Stimulated activated CD8-positive, alpha-beta memory T cell treated with anti-CD3 and anti-CD28 coated beads, Interleukin-2, amount 100 ng/mL, for 48 hours (primary cell): ENCODE measurements at places on chromosomes 3 and 15.

- DNase-seq: no peak
These were observed 76.9 kb upstream of the SLCO2A1 start for GRCh38 chr3:134106580-134106979.

DNA sequence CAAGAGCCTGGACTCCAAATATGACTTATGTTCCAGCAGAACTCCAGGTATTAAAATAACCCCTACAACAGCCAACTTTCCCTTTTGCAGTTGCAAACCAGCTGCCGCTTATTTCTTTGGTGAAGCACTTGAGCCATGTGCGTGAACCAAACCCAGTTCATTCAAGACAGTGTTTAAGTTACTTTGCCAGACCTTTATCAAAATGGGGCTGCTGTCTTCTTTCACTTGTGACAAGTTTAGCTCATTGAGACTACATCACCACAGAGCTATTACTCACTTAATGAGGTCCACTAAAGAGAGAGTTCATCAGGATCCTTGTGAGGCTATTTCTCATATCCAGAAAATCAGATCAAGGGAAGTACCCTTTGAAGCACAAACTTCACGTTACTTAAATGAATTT lies 2.4 kb upstream of the XRN1 start:
- no peak for DNase-seq

- no peak for DNase-seq
These were observed 92.0 kb downstream of the IGSF11 start for GRCh38 chr3:118942671-118943070.

- DNase-seq: no peak
These were observed 7.8 kb downstream of the BNC1 start for GRCh38 chr15:83276661-83277060.

- no peak for DNase-seq
These were observed 157.2 kb downstream of the CHDH start for GRCh38 chr3:53688989-53689388.

DNA sequence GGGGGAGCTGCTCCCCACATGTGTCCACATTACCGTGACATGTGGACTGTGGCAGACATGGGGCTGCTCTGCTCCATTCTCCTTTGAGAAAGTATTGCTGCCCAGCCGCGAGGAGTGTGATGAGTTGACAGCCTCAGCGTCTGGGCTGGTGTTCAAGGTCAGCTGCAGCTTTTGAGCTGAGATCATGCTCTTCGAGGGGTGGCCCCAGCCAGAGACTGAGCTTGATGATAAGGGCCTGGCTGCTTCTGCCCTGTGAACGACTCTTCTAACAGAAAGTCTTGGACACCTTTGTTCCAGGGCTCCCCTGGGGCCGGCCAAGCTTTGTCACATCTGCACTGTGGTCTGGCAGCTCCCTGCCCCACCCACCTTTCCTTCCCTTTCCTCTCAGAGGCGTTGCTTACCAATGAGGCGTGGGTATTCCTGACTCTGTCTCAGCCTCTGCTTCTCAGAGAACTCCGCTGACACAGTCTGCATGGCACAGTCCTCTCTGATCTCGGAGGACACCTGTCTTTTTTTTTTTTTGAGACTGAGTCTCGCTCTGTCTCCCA lies 86.6 kb downstream of the CHRD start:
- no peak for DNase-seq

DNA sequence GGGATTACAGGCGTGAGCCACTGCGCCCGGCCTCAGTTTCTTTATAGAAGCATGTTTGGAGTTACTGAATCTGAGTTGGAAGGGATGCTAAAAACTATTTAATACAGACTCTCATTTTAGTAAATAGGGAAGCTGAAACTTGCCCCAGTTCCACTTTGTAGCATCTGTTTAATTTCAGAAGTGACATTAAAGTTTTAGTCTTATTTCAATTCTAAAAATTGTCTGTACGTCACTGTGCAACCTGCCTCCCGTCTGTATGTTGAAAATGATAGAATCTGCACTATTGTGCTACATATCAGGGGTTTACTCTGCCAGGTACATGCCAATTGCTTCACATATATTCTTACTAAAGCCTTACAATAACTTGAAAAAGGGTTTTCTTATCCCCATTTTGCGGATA lies 15.3 kb downstream of the CNOT10 start:
- DNase-seq: no peak

DNA sequence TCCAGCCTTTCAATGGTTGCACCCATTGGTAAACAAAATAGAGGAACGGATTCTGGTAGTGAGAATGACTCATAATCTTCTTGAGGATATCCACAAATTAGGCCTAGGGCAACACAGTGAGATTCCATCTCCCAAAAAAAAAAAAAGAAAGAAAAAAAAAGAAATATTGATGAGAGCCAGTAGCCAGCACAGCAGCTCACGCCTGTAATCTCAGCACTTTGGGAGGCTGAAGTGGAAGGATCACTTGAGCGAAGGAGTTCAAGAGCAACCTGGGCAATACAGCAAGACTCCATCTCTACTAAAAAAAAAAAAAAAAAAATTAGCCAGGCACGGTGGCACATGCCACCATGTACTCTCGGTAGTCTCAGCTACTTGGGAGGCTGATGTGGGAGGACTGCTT lies 51.9 kb downstream of the DENND4A start:
- DNase-seq: no peak

- DNase-seq: no peak
These were observed 749.3 kb upstream of the CADM2 start for GRCh38 chr3:84209474-84209873.

- no peak for DNase-seq
These were observed 4.9 kb upstream of the MAGEF1 start for GRCh38 chr3:184716622-184717398.

- no peak for DNase-seq
These were observed 103.5 kb downstream of the SEMA6D start for GRCh38 chr15:47820747-47821319.

GRCh38 chr3:17258823-17259436 lies 374.2 kb downstream of the PLCL2 start:
- no peak for DNase-seq

DNA sequence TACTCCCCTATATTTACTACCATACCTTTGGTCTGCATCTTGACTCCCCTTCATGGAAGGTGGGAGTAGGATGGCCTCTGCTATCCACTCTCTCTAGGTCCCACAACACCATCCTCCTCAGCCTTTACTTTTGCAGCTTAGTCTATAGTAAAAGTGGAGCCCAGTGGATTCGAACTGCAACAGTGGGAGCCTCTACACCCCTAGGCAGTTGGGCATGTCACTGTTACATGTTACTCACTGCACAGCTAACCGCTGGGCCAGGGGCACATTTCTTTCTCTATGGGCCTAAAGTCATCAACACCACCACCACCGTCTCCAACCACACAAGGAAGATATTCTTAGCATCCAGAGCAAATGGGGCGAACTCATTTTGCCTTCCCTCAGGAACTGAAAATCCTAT lies 62.9 kb downstream of the KLF13 start:
- DNase-seq: no peak

DNA sequence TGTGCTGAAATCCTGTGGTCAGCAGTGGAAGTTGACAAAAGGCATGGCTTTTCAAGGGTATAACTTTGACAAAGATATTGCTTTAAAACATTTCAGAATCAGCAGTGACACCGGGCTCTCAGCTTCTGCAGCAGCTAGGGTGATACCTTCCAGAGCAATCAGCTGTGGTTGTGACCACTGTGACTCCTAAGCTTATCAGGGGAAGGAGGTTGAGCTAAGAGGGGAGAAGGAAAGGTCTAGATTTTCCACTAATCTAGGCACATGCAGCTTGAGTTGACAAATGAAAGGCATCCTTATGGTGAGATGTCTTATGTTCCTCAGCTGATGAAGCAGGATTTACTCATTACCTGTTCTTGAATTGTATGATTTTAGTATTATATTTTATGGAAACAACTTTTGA lies 16.3 kb upstream of the LRRFIP2 start:
- no peak for DNase-seq

- DNase-seq: no peak
These were observed 34.0 kb upstream of the RPP14 start for GRCh38 chr3:58271901-58272501.

- no peak for DNase-seq
These were observed 62.0 kb upstream of the MRPL3 start for GRCh38 chr3:131564812-131565211.

GRCh38 chr3:66186545-66186944 lies 34.3 kb upstream of the SLC25A26 start:
- no peak for DNase-seq

DNA sequence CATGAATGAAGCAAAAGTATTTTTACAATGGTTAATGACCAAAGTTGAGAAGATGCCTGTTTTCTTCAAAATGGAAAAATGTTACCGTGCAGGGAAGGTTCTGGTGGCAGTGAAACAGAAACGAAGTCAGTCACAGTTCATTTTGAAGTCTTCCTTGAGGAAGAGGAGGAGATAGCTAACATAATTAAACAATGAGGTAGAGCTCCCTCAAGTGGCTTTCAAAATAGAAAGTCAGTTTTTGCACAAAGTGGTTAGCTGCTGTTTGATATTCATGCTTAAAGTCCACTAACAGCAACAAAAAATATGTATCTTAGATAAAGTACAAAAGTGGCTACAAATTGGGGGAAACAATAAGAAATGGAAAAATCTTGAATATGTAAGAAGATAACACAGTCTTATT lies 87.3 kb downstream of the TFG start:
- no peak for DNase-seq

GRCh38 chr15:38843736-38844590 lies 279.3 kb upstream of the RASGRP1 start:
- no peak for DNase-seq

DNA sequence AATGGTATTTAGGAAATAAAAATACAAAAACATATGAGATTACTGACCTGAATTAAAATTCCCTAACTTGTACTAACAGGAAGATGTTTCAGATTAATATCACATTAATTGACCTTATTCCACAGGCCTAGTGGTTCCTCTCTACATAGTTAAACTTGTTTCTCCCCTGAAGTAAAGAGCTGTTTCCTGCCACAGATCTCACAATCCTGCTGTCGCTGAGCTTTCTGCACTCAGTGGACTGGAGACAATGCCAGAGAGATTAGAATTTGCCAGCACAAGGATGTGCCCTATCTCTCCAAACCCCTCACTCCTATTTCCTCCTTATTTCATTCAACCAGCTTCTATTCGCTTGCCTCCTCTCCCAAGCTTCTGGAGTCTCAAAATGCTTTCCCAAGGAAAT lies 130.6 kb downstream of the CTNNB1 start:
- DNase-seq: no peak

- DNase-seq: no peak
These were observed 3.1 kb downstream of the ANXA2 start for GRCh38 chr15:60394689-60395097.

DNA sequence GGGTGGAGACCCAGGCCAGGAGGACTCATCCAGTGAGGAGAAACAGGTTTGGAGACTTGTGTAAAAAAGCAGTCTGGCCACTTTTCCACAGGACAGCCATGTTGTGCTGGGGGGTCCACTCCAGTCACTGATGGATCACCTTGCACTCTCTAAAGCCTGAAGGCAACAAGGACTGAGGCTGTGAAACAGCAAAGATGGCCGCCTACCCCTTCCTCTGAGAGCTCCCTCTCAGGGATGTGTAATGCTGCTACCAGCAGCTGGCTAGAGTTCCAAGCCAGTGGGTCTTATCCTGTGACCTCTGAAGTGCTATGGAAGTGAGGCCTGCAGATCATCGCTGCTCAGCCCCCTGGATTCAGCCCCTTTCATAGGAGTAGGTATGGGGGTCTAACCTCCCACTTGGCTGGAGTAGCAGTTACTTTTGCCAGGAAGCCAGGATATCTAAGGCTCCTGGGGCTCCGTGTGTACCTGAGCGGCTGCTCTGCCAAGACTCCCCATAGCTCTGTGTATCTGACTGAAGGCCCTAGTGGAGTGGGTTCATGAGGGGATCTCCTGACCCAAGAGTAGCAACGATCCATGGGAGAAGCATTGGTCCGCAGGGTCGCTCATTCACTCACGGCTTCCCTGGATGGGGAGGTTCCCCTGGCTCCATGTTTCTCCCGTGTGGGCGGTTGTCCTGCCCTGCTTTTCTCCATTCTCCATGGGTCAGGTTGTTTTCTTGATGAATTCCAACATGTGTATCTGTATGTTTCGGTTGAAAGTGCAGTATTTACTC lies 69.9 kb upstream of the TNFSF10 start:
- no peak for DNase-seq

DNA sequence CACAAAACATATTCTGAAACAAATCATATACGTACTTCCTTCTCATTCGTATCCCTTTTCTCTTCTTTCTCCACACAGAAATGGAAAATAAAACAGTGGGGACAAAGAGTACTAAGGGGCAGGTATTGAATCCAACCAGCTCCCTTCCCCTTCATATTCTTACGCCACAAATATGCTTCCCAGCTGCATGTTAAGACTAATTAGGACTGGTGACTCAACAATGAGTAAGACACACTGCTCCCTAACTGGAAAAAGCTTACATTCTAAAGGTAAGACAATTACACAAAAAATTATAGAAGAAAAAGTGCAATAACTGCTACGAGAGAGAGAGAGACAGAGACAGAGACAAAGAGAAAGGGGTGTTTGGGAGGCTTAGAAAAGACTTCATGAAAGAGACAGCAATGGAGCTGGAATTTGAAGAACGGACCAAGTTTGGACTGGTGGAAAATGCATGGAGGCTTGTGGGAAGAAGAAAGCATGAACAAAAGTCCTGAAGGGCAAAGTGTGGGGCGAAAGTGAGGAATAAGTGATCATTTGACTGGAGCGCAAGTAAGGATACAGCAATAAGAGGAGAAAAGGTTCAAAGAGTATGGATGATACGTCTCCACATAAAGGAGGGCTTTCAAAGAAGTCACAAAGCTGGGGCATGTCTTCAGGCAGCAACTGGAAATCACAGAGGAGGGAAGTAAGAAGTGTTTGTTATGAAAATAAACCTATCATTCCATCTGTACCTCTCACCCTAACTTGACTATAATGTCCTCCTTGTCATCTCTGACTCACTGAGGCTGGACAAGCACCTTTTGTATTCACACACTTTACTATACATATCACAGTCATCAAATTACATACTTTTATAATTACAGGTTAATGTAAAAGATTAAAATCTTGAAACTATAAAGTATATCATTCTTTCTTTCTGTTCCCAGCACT lies 49.2 kb downstream of the RYK start:
- no peak for DNase-seq

DNA sequence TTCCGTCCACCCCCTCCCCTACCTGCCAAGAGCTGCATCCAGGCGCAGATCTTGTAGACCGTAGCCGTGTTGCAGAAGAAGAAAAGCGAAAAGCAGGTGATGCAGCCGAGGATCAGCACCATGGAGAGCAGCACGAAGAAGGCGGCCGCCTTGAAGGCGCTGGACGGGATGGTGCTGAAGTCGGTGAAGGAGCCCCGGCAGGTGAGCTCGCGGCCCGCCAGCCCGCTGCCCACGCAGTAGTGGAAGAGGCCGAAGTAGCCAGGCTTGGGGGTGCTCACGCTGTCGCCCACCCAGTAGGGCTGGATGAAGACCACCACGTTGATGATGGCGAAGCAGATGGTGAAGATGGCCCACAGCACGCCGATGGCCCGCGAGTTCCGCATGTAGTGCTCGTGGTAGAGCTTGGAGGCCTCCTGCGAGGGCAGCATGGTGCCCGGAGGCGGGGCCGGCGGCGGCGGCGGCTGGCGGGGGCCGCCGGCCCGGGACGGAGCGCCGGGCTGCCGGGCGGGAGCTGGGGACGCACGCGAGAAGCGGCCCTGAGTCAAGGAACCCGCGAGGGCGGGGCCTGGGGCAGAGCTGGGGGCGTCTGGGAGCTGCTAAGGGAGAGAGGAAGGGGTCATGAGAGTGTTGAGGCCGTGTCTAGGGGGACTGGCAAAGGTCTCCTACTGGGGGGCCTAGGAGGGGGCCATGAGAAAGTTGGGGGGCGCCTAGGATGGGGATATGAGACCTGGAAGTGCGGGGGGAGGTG lies 1.2 kb downstream of the LHFPL4 start:
- peak; percentile 26 for DNase-seq
